ENCODE measurements at places on chromosomes 1 and 21.

GRCh38 chr1:227774051-227774731 lies 39.0 kb downstream of the SNAP47 start:
- DNase-seq, result no peak

DNA sequence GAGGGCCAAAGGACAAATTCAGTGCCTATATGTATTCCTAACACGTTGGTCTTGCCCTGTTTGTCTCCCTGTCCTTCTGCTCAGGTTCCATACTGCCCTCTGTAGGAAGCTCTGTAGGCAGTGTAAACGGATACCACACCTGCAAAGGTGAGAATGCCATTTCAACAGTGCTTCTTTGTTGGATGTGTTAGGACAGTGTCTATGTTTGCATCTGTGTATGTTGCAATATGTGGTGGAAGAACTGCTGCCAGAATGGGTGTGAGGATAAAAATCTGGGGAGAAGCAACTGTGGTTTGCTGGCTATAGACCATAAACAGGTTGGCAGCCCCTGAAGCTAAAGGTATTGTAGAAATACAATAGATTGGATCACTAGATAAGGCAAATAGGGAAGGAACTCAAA lies 113.1 kb upstream of the BMP8A start:
- DNase-seq, result no peak

- DNase-seq, result no peak
Observed at GRCh38 chr1:84861988-84862644, 30.9 kb downstream of the LPAR3 start.

GRCh38 chr1:67664048-67664447 lies 21.0 kb upstream of the GADD45A start:
- no peak for DNase-seq

GRCh38 chr1:165612062-165612461 lies 19.0 kb upstream of the MGST3 start:
- no peak for DNase-seq

DNA sequence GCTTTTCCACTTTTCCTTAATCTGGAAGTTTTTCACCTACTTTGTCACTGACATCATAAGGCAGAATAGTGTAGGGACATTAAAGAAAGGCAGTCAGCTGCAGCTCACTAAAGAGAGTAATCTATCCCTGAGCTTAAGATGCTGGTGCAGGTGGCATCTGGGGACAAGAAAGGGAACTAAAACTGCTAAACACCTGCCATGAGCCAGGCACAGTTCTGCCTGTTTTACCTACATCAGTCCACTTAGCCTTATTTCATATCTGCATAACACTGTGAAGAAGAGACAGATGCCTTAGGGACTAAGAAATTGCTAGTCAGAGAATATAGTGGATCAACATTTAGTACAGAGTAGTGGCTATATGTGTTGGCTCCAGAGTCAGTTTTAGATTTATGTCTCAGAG lies 88.1 kb downstream of the GPATCH2 start:
- DNase-seq, result no peak

GRCh38 chr1:103582464-103582863 lies 11.1 kb downstream of the AMY2B start:
- no peak for DNase-seq

GRCh38 chr1:155022136-155022926 lies 11.2 kb downstream of the DCST2 start:
- DNase-seq, result no peak

DNA sequence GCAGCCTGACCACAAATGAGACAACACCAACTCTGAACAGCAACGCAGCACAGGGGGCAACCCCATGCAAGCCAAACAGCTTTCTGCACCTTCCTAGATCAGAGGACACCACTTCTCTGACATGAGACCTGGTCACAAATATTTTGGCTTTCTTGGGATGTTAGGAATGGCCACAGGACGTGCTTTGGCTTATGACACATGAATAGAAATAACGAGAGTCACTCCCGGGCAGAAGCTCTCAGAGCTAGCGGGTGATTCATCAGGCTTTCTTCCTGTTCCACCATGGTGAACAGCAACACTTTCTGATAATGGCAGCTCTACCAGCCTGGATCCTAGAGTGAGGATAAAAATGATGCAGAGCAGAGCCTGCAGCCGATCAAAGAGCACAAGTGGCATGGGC lies 39.4 kb downstream of the PAFAH2 start:
- DNase-seq, result no peak

GRCh38 chr1:68210829-68211228 lies 21.5 kb downstream of the WLS start:
- no peak for DNase-seq

GRCh38 chr1:224507771-224508523 lies 73.3 kb upstream of the WDR26 start:
- DNase-seq, result no peak

DNA sequence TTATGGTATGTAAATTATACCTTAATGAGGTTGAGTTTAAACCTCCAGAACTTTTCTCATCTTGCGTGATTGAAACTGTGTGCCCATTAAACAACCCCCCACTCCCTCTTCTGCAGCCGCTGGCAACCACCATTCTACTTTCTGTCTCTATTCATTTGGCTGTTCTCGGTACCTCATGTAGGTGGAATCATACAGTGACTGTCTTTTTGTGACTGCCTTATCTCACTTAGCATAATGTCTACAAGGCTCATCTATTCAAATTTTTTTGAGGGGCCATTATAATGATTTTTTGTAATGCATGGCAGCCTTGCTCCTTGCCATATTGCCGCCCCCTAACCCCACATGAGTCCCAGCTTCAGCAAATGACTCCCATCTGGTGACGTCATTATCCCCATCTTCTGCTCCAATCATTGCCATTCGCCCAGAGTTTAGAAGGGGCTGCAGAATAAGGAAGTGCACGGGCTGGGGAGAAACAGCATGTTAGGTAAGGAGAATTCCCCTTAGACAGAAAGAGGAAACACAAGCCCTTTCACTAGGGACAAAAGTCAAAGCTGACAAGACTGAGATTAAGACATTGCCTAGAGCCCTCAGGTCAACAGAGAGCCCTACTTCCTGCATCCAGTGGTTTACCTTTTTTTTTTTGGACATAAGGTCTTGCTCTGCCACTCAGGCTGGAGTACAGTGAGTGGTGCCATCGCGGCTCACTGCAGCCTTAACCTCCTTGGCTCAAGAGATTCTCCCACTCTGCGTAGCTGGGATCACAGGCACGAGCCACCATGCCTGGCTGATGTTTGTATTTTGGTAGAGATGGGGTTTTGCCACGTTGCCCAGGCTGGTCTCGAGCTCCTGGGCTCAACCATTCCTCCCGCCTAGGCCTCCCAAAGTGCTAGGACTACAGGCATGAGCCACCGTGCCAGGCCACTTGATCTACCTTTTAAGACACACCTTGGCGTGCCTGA lies 78.4 kb upstream of the ERRFI1 start:
- DNase-seq, result no peak

GRCh38 chr1:185487026-185487425 lies 170.0 kb upstream of the IVNS1ABP start:
- DNase-seq, result no peak

GRCh38 chr1:61170328-61171238 lies 88.2 kb downstream of the NFIA start:
- DNase-seq, result no peak

DNA sequence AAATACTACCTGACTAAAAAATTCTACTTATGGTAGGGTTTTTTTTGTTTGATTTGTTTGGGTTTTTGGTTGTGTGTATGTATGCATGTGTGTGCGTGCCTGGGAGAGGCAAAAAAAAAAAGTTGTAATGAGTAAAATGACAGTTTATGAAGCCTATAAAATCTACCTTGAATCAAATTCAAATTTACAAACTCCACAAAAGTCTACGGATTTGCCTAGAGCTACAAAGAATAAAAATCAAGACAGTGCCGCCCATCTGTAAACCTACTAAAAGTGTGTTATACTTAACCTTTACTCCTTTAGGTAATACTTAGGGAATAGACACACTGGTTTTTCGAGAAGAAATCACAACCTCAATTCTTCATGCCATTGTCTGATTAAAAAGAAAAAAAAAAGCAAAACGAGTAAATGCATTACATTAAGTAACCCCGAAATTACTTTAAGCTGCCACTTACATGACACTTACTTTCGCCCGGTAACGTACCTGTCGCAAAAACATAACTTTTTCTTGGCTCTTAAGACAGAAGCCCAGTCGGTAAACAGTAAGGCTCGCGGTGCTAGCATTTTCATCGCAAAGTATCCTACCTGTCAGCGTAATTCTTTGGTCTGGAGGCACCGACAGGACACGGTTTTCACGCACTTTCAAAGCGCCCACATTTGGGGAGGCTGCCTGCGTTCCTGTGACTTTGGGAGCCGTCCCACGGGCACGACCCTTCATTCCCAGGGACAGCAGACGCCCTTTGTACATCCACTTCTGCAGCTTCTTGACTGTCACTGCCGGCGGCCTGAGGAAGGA lies 951 bp downstream of the SYDE2 start:
- DNase-seq, result no peak

DNA sequence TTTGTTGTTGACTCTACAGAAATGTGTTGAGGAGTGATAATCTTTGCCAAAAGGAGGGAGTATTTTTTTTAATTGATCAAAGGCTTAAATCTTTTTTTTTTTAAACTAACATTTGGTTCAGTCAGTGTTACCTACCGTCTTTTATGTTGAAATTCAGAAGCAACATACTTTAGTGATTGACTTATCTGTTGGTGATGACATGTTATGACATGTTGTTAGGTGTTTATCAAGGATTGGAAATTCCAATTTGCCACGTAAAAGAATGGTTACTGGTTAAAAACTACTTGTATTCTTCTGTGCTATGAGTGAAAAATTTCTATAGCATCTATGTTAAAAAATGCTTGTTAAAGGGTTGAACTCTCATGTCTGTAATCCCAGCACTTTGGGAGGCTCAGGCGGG lies 61.2 kb downstream of the DNM3 start:
- no peak for DNase-seq

- DNase-seq, result no peak
Observed at GRCh38 chr1:104121271-104121670, 371.6 kb downstream of the AMY1C start.

GRCh38 chr1:218683242-218683641 lies 338.1 kb downstream of the TGFB2 start:
- no peak for DNase-seq

DNA sequence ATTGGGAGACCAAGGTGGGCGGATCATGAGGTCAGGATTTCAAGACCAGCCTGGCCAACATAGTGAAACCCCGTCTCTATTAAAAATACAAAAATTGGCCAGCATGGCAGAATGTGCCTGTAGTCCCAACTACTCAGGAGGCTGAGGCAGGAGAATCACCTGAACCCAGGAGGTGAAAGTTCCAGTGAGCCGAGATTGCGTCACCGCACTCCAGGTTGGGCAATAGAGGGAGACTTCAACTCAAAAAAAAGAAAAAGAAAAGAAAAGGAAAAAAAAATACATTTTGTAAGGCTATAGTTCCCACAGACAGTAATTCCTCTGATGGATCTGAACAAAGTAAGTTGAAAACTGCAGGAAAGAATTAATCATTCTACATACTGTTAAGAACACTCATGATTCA lies 48.1 kb upstream of the CD46 start:
- DNase-seq, result no peak

- DNase-seq, result no peak
Observed at GRCh38 chr1:178093951-178094738, at the start of gene RASAL2. TSS of gene RASAL2 (plus strand) at chr1:178094104. CDS start at chr1:178094493, 389 bp downstream.

DNA sequence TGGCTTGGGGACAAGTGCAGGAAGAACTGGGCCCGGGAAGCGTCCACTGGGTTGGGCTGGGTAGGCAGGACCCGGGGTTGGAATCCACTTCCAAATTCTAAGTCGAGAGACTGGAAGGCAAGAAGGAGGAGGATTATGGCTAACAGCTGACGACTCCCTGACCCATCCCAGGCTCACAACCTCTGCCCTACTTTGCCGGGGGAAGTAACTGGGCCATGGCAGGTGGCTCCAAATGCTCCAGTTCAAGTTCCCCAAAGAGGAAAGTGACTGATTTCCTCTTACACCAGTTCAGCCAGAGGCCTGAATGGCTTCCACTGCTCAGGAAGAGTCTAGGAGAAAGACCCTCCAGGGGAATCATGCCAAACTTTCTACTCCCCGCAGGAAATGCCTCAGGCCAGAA lies 11.4 kb downstream of the EMC1 start:
- DNase-seq, result no peak

- no peak for DNase-seq
Observed at GRCh38 chr1:63630238-63630637, 37.0 kb downstream of the PGM1 start.

DNA sequence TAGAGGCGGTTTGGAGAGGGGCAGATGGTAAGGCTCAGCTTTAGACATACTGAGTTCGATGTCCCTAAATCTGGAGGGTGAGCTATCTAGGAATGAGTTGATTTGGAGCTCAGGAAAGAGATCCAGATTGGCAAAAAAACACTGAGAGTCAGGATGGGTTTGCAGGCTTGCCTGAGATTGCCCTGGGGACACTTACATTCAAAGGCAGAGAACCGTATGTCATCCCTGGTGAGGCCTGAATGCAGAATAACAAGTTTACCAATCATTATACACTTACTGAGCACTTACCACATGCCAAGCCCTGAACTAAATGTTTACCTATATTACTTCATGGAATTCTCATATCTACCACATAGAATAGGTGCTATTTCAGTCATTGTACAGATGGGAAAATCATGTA lies 27.5 kb downstream of the TFAP2E start:
- DNase-seq, result no peak

- DNase-seq, result no peak
Observed at GRCh38 chr1:116425987-116426386, 52.9 kb downstream of the ATP1A1 start.

DNA sequence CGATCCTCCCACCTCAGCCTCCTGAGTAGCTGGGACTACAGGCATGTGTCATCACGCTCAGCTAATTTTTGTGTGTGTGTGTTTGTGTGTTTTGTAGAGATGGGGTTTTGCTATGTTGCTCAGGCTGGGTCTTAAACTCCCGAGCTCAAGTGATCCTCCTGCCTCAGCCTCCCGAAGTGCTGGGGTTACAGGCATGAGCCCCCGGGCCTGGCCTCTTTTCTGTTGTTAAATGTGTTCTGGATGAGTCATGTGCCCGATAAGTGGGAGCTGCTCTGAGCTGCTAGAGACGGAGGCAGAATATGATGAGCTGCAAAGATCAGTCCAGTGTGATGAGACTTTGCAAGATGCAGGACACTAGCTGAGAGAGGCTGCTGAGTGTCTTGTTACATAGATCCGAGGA lies 75.5 kb downstream of the VPS13D start:
- no peak for DNase-seq

DNA sequence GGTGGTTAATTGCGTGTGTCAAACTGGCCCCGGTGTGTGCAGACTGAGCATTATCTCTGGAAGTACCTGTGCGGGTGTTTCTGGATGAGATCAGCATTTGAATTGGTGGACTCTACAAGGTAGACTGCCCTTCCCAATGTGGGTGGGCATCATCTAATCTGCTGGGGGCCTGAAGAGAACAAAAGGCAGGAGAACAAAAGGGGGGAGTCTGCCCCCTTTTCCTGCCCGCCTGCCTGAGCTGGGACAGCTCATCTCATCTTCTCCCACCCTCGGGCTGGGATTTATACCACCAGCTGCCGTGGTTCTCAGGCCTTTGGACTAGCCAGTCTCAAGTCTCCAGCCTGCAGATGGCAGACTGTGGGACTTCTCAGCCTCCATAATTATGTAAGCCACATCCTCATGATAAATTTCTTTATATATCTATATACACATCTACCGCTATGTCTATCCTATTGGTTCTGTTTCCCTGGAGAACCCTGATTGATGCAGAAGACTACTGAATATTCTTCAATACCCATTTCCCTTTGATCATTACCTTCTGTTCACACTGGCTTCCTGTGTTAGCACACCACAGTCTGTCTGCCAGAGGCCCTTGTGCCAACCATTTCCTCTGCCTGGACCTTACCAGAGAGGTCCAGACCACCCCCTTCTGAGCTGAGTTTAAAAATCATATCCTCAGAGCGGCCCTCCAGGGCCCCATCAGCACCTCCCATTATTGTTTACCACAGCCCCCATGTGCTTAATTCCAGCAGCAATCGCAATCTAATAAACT lies 25.2 kb downstream of the RCAN1 start:
- no peak for DNase-seq
